ENCODE measurements at places on chromosomes 7 and 10.
A peak's percentile ranks its signal among the peaks of the same experiment; 100 is the strongest.

DNA sequence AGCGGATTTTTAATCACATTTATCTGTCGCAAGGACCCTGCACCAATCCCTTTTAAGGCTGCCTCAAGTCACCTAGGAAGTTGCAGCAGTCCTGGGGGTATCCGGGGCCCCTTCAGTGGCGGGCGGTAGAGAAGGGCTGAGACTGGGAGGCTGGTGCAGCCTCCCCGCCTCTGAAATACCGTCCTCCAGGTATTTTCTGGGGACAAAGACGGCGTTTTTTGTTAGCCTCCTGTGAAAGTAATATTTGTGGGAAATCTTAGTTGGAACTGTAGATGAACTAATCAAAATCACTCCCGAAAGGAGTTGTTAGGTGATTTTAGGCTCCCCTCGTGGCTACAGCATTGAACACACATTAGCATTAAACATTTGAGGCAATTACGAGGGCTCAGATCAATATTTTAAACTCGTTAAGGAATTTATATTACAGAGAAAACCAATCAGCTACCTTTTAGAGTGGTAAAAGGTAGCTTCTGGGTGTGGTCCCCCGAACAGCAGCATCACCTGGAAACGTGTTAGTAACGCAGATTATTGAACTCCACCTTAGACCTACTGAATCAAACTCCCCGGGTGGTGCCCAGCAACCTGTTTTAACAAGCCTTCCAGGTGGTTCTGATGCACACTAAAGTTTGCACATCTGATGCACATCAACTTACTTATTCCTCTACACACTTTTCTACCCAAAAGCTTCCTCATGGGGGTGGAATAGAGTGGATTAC lies 530 bp upstream of the ANXA7 start:
- DNase-seq: no peak

DNA sequence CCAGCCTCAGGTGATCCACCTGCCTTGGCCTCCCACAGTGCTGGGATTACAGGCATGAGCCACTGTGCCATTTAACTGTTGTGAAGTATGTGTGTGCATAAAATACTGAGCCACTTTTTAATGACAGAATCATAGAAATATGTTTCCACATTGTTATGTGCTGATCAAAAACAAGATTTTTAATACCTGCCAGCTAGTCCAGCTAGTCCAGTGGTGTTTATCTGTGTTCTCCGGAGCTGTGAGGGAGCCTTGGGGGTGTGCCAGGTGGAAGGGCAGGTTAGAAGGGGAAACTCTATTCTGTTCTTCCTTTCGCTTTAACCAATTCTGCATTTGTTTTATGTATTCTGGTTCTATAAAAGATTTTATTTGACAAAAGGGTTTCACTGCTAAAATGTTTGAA lies 7.0 kb downstream of the FAM221A start:
- DNase-seq: no peak

DNA sequence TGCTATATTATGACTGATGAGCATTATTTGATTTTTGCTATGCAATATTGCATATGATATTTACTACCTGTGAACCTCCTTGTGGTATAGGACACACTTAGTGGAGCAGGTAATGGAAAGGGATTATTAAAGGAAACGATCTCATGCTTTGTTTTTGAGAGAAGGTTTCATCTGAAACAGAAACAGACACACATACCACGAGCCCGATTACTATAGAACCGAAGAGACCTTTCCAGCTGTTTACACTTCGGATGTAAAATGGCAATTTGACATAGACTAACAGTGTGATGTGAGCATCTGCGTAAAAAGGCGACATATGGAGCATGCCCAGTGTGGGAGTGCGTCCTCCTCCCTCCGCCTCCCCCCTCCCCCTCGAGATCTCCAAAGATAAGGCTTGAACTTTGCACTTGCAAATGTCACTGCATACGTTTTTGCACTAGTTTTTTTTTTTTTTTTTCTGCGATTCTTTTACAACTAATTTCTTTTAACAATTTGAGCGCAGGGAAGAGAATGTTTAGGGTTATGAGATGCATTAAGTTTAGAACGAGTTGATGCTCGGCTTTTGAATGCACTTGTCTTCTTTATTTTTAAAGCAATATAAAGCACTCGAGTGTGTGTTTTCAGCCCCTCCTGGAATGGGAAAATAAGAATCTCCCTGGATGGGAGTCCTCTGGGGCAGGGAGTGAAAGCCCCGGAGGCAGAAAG lies 251.0 kb downstream of the NSUN6 start:
- peak; percentile 72 for DNase-seq

DNA sequence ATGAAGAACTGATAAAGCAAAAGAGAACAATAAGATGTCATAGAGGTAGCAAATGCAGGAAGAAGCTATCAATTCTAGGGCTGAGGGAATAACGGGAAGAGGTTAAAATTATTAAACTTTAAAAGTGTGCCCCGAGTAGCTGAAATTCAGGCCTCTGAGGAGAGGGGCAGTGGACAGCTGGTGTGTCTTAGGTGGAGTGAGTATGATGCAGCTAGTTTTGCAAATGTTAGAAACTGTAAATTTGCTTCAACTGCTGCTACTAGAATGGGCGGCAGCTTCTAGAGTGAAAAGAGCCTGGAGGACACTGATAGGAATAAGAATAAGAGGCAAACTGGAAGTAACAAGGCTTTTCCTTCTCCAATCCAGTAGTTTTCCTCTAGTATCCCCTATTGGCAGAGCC lies 87.3 kb downstream of the SDHAF3 start:
- DNase-seq: no peak

- peak; percentile 41 for DNase-seq
These were observed 263.1 kb downstream of the MAD1L1 start for GRCh38 chr7:1969459-1970284.

- DNase-seq: no peak
These were observed 51.7 kb downstream of the CREM start for GRCh38 chr10:35178331-35178730.

DNA sequence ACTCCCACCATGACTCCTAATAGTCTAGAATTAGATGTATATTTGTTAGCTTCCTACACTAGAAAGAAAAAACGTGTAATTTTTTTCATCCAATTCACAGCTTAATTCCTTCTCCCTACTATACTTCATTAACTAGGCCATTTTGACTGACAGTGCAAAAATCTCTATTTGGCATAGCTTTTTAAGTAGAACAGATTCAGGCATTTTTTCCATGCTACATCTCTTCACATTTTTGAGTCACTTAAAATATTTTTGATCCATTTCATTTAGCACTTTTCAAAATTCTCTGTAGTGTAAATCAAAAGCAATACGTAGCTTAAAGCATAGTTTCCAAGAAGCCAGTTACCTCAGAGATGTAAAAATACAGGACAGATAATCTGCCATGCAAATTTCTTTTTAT lies 391.1 kb upstream of the NPVF start:
- DNase-seq: no peak

GRCh38 chr7:38518541-38518940 lies 112.6 kb downstream of the AMPH start:
- no peak for DNase-seq

DNA sequence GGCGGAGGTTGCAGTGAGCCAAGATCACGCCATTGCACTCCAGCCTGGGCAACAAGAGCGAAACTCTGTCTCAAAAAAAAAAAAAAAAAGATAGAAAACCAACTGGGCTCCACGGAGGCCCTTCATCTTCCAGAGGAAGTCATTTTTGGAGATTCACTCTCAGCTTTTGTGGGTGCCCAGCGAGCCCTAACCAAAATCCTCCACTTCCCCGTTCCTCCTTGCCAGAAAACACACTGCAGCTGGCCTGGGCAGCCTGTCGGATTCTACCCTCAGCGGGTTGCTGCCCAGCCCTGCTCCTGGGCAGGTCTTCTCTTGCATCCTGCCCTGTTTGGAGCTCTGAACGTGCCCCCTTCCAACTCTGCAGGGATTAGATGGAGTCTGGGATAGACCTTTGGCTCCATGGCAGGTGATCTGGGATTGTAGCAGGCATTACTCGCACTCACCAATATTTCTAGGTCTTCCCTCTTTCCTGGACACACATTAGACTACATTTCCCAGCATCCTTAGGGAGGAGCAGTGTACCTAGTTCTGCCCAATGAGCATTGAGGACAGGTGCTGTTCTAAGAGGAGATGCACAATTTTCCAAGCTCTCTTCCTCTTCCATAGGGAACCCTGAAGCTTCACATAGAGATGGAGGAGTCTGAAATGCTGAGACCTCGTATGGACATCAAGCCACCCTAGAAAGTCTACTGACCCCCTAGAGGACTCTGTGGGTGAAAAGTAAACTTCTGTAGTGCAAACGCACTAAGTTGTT lies 4.6 kb downstream of the GRID2IP start:
- DNase-seq: no peak

GRCh38 chr7:42694894-42695507 lies 216.9 kb downstream of the C7orf25 start:
- DNase-seq: no peak

DNA sequence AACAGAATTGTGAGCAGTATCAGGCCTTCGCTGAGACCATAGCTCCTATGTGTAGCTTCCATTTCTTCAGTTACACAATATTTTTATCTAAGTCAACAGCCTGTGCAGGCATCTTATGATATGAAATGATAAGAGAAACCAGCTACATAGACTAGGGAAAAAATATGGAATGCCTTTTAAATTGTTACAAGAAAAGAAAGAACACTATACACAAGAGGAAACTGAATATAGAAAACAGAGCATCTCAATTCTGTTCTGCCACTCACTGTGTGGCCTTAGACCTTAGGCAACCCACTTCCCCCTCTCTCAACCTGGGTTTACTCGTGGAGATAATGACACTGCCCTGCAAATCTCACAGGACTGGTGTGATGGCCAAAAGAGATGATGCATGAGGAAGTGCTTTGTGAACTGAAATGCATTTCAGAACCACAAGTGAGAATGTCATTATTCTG lies 132.9 kb downstream of the LRRN3 start:
- DNase-seq: no peak

DNA sequence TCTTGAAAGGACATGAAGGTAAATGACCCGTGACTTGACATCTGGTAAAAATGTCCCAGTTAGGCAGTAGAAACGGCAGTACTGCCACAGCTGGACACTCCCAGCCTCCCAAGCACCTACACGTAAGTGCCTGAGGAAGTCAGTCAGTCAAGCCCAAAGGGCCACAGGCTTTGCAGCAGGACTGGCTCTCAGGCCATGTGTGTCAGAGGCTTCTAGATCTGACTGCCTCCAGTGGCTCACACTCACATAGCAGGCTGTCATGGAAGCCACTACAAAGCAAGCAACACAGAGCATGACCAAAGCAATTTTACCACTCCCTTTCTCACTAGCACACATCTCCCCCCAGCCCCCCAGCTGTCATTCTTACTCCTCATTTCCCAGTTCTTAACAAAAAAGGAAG lies 17.8 kb upstream of the CCNJ start:
- DNase-seq: no peak

- no peak for DNase-seq
These were observed 4.5 kb downstream of the VSTM4 start for GRCh38 chr10:49110684-49111319.

- peak; percentile 25 for DNase-seq
These were observed 4.8 kb upstream of the POLR1F start for GRCh38 chr7:19713676-19714075.

GRCh38 chr7:134705716-134706115 lies 59.1 kb downstream of the BPGM start:
- DNase-seq: no peak

DNA sequence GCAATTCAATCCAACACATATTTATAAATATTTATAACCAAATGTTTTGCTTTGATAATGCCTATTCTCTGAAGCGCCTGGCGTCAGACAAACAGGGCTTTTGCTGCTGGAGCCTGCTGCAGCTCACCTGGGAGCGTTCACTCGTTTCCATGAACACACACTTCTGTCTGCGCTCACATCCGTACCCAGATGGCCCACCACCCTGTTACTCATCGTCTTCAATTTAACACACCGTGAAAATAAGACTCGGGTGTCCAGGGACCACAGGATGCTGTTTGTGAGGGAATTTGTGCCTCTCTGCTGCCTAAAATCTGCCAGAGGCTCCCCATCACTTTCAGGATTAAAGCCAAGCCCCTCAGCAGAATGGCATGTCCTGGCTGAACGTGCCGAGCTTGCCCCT lies 74.1 kb downstream of the SLIT1 start:
- no peak for DNase-seq

- no peak for DNase-seq
These were observed 23.1 kb downstream of the SKIDA1 start for GRCh38 chr10:21502348-21502740.

- DNase-seq: no peak
These were observed 113.3 kb downstream of the MAGI2 start for GRCh38 chr7:79340212-79340611.

GRCh38 chr7:44604941-44605340 lies 1.5 kb upstream of the OGDH start:
- DNase-seq: no peak

DNA sequence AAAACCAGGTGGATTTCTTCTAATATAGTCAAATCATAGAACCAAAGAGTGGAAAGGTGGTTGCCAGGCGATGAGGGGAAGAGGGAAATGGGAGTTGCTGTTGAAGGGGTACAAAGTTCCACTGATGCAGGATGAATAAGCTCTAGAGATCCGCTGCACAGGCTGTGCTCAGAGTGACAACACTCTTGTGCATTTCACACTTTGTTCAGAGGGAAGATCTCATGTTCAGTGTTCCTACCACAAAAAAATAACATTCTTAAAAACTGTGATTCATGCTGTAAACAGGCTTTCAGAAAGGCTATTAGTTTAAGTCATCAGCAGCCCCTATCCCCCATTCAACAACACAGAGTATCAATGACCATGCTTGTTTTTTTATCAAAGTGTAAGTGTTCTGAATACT lies 213.8 kb downstream of the COBL start:
- DNase-seq: no peak

DNA sequence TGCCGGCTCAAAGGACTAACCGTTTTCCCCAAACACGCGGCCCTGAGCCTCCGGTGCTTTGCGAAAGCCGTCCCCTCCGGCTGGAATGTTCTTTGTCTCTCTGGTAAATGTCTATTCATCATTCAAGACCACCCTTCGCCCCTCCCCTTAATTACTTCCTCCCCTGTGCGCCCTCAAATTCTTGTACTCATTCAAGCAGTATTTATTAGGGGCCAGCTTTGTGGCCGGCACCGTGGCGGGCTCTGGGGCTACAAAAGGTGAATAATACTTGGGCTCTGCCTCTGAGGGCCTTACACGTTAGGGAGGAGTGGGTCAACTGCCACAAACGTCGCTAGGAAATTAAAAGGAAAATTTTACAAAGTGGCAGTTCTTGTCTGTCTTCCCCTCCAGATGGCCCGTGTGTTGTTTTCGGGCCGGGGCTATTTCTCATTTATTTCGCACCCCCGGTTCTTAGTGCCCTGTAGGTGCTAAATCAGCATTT lies 1.5 kb upstream of the MEST start:
- no peak for DNase-seq

DNA sequence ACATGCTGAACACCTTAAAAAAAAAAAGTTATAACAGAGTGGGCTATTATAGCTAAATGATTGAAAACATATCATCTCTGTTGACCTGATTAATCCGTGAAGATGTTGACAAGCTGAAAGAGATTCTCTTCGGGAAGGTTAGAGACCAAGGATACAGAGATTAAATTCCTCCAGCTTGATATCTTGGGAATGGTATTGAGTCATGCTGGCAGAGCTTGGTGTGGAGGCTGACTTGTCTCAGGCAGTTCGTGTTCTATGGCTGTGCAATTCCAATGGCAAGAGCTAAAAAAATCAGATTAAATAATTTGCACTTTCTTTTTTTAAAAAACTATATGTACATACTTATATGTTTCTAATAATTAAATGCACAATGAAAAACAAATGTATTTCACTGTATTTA lies 24.9 kb upstream of the CACNA2D1 start:
- DNase-seq: no peak
